Activated T-cell treated with anti-CD3 and anti-CD28 coated beads for 24 hours (primary cell): ENCODE measurements at places on chromosomes 5 and 9.

DNA sequence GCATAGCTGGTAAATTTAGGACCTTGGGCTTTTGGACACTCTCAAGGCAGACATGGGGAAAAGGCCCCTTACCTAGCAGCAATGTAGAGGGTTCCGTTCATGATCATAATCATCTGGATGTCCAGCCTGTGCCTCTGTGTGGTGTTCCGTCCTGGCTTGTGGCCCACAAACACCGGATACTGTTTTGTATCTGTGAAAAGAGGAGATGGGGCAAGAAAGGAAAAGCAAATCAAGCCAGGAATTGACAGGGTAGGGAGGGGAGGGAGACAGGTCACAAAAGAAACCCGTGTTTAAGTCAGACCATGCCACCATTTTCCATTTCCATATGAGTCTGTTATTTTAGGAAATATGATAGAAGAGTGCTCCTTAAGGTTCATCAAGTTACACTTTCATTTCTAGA, 72.5 kb downstream of the SEMA6A start:
- DNase-seq = no peak

DNA sequence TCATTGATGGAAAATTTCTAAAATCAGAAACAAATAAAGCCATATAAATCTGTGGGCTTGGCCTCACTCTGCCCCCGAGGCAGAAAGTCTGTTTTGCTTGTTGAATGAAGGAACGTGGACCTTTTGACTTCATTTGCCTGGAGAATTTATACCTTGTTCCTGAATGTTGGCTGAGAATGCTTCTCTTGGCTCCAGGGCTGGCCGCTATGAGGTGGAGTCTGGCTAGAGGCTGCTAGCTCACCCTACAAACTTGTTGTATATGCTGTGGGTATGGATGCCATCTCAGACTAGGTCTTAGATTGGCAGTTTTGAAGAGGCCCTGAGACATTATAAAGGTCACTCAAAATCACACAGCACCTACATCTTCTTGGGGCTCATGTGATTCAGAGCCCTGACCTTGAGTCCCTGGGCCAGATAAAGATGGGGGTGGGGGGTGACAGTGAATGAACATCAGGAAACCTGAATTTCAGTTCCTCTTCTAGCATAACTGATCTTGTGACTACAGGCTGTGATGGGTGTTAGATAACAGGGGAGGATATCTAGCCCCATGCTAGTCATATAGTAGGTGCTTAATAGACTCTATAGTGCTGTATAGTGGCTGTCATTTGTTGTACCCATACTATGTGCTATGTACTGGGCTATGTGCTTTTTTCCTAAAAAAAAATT, 2.8 kb downstream of the GM2A start:
- no peak for DNase-seq

DNA sequence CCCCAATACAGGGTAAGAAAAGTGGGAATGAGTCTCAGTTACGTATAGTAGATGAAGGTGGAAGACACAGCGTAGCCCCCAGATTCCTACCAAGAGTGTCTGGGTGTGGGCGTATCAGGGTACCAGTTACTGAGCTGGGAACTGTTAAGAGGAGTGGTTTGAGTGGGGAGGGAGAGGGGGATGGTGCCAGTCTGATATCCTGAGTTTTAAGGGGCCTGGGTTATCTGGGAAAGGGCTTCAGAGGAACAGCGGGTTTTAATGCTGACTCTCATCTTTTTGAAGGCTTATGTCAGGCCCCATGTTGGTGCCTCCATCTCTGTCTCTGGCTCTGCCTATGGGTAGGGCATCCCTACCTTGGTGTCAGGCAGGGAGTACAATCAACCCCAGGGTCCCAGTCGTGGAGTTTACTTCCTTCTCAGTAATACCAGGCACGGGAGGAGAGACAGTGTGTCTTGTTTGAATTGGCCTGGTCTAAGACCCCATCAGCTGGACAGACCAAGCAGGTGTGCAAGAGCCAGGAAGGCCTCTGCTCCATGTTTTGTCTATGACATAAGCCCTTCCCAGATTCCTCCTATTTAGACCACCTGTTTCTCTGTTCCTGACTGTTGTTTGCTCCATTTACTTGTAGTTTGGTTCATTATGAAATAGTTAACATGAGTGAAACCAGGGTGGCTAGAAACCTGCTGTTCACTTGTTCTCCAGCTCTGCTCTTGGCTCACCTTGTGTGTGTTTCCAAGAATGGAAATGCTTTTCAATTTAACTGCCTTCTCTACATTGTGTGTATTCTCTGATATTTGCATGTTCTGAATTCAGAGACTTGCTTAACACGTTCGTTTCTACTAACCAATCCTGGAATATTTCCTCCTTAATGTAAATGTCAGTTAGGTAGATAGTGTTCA, 125.6 kb downstream of the DAB2IP start:
- DNase-seq = no peak

DNA sequence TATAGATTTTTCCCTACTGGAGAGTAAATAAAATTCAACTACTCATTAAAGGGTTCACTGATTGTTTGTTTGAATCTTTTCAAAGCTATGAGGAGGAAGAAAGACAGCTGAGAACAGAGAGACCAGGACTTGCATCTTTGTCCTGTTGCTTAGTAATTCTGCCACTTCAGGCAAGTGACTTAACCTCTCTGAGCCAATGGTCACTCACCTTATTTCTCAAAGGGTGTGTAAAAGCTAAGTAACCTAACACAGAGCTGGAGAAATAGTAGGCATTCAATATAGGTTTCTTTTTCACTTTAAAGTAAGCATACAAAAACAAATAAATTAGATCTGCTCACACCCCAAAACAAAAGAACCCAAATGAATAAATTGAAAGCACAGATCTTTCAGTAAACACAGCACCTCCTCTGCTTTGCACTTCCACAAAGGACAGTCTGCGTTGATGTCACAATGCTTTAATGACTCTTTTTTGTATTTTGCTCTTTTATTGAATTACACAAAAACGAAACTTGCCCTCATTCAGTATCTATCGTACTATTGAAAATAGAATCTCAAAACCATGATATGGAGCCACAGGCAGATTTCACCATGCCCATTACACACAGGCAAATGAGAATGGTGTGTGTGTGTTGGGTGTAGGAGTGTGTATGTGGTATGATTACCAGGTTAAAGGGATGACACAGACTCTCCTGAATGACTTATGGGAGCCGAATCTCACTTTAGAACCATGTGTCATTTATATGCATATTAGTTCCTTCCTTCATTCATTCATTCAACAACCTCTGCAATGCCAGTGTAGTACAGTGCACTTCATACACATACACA, 166.0 kb downstream of the EBF1 start:
- no peak for DNase-seq

DNA sequence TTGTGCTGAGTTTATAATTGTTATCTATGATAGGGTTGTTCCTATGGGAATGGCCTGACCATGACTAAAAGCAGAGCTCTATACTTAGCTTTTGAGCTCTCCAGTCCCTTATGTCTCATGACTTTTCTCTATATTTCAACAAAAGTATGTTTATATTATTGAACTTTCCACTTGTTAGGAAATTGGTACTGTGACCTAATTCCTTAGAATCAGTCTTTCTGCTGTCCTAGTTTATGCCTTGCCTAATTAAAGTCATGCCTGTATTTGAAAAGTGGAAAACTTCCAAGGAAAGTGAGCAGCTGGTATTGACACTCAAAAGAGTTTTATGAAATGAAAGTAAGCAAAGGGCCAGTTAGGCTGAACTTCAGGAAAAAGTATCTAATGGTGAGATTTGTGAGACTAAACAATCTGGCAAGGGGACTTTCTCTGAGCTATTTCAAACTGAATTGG, 68.6 kb downstream of the XRCC4 start:
- no peak for DNase-seq
